ENCODE measurements at places on chromosomes 16 and 17. TPM values are rescaled to one million over a fixed set of nuclear protein-coding genes. Genes with fewer than 3 reads are reported as not detected.

Gene MMP25
- total RNA-seq, result 0.58 TPM

Gene NGFR
- 6.6 TPM for total RNA-seq

Gene MRPL38
- 57.4 TPM for total RNA-seq

Gene CACNG5
- not detected for total RNA-seq

Gene TSNAXIP1
- 2.8 TPM for total RNA-seq

Gene NLK
- 61.7 TPM for total RNA-seq

Gene TXNDC17
- 214 TPM for total RNA-seq

Gene CEP295NL
- total RNA-seq, result 0.39 TPM

Gene TBC1D3B
- total RNA-seq, result 3.3 TPM

- DNase-seq, result peak; percentile 51
Measured at GRCh38 chr16:2238838-2239675, 2.8 kb downstream of the DNASE1L2 start.

DNA sequence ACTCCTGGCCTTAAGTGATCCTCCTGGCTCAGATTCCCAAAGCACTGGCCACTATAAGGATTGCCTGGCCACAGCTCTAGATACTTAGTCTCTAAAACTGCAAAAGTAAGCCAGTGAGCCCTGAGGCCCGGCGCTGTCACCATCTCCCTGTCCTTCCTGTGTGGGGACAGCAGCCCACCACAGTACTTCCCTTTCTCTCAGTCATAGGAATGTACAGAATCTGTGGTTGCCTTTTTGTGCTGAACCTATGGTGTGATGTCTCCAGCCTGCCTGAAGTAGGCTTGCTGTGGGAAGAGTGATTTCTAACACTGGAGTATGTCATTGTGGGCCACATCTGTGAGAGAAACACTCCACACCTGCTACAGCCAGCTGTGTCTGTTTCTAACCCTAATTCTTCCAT, 24.7 kb downstream of the NTAN1 start:
- no peak for DNase-seq

- DNase-seq, result no peak
Measured at GRCh38 chr16:25395528-25395927, 137.9 kb upstream of the ZKSCAN2 start.

- no peak for DNase-seq
Measured at GRCh38 chr16:54901606-54902005, 29.1 kb upstream of the IRX5 start.

DNA sequence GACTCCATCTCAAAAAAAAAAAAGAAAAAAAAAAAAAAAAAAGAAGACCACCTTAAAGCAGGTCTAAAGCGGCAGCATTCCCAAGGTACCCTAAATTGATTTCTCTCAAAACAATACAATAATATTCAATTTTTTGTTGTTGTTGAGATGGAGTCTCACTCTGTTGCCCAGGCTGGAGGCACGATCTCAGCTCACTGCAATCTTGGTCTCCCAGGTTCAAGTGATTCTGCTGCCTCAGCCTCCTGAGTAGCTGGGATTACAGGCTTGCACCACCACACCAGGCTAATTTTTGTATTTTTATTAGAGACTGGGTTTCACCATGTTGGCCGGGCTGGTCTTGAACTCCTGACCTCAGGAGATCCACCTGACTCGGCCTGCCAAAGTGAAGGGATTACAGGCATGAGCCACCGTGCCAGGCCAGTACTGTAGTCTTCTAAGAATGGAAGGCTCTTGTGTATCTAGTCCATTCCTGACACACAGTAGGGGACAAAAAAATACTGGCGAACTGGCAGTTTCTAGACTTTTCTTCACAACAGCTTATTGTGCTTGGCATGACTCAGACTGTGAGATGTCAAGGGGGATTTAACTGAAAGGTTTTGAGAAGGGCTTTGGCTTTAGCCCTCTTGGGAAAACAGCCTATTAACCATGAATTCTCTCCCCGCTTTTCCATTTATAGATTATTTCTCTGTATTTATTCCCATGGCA, 17.3 kb downstream of the CDR2 start:
- DNase-seq, result no peak

GRCh38 chr17:50200457-50201275, 765 bp downstream of the COL1A1 start:
- peak; percentile 96 for DNase-seq

DNA sequence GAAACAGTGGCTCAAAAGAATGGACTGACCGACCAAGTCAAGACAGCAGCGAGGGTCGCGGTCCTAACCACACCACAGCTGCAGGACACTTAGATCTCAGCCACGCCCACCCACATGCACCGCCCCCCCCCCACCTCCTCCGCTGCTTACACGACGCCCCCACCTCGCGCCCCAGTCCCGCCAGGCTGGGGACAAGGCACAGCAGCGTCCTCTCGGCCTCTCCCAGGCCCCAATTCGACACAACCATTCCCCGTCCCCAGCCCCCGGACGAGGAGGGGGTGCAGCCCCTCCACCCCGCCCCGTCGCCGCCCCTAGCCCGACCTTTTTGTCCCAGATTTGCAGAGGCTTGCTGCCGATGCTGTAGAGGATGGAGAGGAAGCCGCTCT, 477 bp downstream of the CFAP20 start:
- peak; percentile 76 for DNase-seq

DNA sequence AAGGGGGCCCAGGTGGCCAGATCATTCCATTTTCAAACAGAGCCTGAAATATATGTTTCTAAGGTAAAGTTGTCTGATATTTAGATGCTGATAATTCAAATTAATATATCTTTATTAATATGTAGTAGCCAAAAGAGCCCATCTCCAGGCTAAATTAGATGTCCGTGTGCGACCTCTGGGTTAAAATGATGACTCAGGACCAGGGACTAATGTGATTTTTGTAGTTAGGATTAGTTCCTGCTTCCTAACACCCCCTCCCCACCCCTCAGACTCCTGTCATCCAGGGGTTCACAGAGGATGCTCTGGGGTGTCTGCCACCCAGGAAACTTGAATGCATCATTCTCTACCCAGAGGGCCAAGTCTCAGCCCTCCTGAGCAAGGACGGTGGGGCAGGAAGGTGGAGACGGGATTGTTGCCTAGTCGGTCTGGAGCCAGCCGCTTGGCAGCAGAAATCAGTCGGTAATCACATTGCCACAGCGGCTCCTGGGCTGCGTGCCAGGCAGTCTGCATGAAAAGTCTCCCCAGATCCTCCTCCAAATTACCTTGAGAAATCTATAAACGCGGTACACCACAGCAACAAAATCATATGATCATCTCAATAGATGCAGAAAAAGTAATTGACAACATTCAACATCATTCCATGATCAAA, 29.8 kb downstream of the CNGB1 start:
- DNase-seq, result no peak

DNA sequence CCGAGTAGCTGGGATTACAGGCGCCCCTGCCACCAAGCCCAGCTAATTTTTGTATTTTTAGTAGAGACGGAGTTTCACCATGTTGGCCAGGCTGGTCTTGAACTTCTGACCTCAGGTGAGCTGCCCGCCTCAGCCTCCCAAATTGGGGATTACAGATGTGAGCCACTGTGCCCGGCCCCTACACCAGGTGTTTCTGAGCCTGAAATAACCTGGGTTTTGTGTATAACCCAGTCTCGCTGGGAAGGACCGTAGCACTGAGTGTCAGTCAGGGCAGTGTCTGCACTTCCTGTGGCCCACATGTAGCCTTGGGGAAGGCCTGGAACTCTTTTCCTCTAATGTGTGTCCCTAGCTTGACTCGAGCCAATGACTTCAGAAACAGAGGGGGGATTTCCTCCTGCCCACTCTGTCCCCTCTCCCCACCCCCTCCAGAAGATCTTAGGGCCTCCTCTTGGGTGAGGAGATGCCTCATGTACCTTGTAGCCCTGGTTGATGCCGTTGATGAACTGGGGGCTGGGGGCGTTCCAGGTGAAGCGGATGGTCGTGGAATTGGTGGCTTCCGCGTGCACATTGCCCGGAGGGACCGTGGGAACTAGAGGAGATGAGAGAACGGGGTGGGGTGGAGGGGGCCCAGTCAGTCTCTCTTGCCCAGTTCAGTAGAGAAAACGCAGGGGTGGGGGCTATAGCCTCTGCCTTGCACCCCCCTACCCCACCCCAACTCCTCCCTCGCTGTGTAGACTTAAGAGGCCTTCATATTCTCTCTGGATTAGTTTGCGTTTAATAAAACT, 102.6 kb upstream of the CDC42EP4 start:
- no peak for DNase-seq

DNA sequence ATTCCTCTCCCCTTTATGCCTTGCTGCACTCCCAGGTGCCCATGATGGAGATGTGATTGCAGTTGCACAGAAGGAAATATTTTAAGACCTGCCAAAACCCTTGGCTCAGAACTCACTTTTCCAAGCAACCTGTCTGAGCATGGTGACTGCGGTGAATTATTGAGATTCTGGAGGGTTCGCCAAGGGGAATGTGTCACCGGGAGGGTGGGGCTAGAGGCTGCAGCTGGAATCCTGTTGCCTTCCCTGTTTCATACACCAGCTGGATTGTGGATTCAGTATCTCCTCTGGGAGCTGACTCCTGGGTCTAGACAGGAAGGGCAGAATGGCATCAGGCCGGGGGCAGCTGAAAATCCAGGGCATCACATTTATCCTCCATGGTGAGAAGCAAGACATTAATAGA, 527.2 kb downstream of the TMEM114 start:
- DNase-seq, result no peak

DNA sequence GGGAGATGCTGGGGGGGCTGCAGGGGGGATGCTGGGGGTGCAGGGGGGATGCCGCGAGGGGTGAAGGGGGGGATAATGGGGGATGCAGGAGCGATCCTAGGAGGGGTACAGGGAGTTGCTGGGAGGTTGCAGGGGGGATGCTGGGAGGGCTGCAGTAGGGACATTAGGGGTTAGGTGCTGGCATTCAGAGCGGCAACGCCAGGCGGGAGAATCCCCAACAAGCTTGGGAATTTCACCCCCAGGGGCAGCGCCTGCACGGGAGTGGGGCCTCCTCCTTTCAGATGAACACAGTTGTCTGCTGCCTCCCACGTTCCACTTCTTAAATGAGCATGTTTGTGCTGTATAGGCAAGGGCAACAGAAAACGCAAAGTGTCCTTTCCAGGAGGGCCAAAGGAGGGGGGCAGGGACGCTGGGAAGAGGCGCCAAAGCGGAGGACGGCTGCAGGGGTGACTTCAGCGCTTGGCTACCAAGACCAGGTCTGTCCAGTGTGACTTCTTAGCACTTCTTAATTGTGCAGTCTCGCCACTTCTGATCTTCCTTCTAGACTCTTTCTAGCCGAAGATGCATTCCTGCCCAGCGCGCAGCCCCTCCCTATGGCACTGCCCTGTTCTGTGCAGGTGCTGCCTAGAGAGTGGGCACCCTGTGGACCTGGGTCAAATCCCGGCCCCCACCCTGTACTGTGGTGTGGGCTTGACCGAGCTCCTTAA, 2.0 kb upstream of the SLC6A4 start:
- DNase-seq, result peak; percentile 40

DNA sequence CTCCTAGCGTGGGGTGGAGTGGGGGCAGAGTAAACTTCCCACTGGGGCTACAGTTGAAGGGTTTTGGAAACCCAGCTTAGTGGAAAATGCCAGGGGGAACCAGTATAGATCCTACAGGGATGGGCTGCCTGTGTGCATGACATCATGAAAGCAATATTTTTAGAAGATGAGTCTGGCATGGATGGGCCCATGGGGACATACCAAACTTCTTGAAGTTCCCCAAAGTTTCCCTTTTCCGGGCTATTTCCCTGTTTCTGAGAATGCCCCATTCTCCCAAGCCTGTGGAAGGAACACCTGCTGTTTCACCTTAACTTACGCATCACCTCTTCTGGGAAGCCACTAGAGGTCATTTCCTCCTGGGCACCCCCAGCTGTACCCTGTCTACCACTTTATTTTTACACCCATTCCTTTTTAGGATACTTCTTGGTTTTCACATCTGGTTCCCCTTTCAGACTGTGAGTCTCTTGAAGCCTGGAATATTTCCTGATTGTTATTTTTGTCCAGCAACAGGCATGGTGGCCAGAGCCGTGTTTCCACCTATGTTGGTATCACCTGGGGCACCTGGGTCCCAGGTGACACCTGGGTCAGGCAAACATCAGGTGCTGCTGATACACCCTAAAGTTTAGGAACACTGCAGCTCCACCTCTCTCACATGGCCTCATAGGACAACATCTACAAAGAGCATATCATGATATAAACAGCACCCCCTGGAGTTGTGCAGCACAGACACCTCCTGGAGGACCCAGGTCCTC, 9.8 kb downstream of the SOCS3 start:
- DNase-seq, result no peak

GRCh38 chr17:19759568-19760549, 11.8 kb upstream of the ALDH3A1 start:
- DNase-seq, result peak; percentile 52

- no peak for DNase-seq
Measured at GRCh38 chr16:69812688-69813014, 50.5 kb downstream of the WWP2 start.

DNA sequence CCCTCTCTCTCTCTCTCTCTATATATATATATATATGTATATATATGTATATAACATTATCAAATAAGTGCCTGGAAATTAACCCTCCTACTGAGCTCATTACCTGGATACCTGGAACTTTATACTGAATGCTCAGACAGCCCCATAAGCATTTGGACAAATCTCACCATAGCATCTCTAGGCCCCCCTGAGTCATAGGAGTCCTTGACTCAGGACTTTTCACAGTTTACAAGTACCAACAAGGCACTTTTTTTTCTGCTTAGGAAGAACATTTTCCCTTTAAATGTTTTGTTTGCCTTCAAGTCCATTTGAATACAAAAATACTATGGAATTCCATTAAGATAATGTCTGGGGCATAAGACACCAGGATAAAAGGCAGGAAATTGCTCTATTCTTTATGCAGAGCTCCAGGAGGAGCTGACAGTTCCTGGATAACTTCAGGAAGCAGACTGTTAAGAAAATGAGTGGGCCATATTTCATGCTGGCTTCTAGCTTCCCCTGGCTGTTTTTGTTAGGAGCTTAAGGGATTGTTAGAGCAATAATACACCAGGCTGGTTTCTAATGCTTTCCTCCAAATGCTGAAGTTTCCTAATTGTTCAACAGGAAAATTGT, 171.7 kb upstream of the ASIC2 start:
- no peak for DNase-seq

DNA sequence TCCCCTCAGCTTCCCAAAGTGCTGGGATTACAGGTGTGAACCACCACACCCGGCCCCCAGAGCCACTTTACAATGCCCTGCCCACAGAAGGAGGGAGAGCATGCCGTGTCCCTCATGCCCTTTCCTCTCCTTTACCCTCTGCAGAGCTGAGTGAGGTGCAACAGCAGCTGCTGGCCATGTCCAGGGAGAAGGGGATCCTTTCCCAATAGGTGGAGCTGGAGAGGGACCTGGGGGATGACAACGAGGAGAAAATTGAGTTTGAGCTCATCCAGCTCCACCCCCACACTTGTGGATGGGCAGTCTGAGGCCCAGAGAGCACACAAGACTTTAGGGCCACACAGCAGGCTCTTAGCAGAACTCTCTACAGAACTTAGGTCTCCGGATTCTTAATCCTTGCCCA, 7.9 kb upstream of the GSDMA start:
- no peak for DNase-seq
